ENCODE measurements at places on chromosomes 13 and 19.

DNA sequence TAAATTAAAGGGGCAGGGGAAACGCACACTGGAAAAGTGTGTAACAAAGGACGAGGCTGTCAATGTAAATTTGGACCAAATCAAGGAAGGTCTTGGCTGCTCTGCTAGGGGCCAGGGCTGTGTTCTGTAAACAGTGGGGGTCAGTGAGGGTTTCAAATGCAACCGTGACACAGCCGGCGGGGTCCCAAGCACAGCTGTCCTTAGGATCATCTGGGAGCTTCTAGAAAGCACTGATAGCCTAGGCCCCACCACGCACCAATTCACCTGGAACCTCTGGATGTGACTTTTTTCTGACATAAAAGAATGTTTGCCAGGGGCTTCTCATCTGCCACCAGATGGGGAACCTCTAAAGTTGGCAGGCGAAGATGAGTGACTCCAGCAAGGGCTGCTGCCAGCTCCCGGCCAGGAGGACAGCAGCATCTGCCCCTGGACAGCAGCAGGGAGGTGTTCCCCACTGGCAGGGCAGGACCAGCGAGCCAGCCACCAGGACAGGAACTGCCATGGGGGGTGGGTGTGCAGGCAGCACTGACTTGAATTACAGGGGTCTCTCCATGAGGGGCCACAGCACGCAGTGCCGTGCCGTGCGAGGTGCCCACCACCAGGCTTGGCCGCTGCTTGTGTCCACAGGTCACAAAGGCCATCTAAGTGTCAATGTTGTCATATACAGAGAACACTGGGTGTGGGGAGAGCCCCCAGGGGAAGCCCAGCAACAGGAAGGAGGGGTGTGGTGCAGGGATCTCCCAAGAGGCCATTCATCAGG is 87.5 kb downstream of the SOX1 start:
- no peak for DNase-seq

DNA sequence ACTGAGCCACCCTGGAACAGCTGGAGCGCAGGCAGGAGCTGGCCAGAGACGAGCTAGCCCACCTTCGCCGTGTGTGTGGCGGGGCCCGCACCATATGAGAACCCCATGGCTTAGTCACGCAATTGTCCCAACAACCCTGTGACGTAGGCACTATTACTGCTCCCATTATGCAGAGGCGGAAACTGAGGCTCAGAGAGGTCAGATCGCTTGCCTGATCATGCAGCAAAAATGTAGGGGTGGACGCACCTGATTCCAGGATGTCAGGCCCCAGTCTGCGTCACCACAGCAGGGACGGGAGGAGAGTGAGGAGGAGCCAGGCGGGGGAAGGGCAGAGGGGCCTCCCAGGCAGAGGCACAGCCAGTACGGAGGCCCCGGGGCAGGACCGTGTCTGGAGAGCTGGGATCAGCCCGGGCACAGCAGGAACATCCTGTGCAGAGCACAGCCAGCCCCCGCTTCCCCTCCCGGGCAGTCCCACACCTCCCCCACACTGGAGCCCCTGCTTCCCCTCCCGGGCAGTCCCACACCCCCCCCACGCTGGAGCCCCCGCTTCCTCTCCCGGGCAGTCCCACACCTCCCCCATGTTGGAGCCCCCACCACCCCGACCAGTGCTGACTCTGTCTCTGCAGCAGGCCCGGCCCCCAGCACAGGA is 16.7 kb downstream of the PIP5K1C start:
- no peak for DNase-seq

- DNase-seq = no peak
Observed at GRCh38 chr13:44318161-44318560, 55.5 kb upstream of the SERP2 start.

GRCh38 chr13:58919551-58919950 is 1244.2 kb downstream of the DIAPH3 start:
- DNase-seq = no peak

GRCh38 chr19:42074513-42075363 is 1.2 kb upstream of the ZNF574 start:
- no peak for DNase-seq

GRCh38 chr13:73065665-73066340 is 7.0 kb downstream of the KLF5 start:
- DNase-seq = no peak

Data from T-helper 2 cell (primary cell).